ENCODE measurements at places on chromosomes 3 and 15.

DNA sequence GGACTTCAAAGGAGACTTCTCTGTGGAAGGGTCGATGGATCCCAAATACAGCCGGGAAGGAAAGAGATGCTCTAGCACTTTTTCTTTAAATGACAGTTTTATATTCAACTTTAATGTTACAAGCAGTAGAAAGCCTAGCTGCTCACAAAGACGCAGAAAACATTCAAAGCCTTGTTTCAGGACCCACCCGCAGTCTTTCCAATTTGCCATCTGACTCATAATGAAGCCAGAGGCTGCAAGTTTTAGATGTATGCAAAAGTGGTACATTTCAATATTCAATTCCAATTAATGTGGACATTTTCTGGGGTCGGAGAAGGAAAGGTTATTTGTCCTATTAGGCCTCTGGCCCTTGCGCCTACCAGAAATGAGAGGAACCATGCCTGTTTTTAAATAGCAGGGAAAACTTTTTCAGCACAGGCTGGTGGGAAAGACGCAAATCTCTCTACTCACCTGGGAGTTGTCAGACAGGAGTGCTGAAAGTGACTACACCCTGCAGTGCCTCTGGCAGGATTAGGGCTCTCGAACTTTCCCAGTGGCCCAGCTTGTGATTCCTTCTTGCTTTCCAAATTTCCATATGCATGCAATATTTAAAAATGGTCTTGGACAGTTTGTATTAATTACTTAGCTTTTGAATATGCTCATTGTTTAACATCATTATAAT is 117.4 kb upstream of the MBNL1 start:
- no peak for DNase-seq

DNA sequence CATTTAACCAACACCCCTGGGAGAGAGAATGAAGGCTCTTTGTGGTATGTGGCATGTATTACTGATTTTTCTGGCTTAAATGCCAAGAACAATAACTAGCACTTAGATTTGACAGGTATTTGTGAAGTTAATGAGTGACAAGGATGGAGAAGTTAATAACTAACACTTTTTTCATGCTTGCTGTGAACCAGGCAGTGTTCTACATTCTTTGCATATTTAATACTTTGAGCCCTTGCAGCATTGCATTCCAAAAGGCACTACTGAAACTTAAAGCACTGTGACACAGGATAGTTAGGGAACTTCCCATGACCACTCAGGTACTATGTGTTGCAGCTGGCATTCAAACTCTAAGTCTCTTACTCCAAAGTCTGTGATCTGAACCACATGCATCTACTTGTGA is 650.6 kb downstream of the ZPLD1 start:
- peak; percentile 83 for DNase-seq

DNA sequence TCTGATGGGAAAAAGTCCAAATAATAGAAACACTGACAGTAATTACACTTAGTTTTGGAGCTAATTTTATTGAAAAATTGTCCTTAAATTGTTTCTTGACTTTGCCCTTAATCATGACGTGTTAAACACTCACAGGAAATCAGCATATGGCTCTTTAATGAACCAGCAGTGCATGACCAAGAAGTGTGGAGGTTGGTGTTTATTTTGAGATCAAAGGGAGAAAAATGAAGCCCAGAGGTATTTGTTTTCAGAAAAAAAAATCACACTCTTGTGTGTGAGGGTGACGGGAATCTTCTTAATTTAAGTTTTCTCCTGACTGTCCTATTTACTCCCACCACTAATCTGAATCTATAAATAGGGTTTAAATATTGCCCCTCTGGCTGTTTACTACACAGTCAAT is 28.8 kb upstream of the SYNM start:
- DNase-seq = no peak

DNA sequence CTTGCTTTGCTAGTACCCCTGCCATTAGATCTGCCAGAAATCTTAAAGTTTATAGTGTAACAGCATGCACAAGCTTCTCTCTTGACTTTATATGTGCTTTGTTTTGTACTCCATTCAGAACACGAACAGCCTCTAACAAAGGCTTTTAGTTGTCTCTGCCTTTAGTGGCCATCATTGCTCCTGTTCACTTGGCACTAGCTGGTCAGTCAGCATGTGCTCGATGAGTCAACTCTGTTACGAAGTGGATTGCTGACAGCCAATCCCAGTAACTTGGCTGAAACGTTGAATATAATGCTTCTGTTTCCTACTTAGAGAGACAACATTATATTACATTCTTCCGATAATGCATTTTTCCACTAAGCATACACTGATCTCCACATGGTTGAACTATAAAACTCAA is 349.2 kb downstream of the NAALADL2 start:
- DNase-seq = no peak

DNA sequence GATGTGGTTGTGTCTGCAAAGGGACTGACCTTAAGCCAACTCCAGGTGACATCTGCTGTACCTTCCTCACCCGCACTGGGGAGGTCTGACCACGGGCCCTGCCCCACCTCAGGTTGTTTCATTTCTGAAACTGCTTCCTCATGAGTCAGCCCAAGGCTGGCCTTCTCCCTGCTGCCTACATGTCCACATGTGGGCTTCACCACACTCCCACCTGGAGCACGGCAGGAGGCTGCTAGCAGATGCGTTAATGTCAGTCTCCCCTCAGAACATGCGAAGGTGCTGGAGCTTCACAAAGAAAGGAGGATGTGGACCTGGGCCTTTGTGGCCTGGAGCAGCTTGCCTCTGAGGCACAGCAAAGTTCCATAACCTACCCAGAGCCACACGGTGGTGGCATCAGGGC is 69.4 kb upstream of the PLXNA1 start:
- DNase-seq = no peak

- DNase-seq = no peak
Observed at GRCh38 chr15:90086868-90087268, 15.4 kb downstream of the IDH2 start.

GRCh38 chr3:78026318-78026828 is 986.5 kb downstream of the ROBO2 start:
- DNase-seq = no peak

GRCh38 chr15:85443593-85444087 is 63.2 kb downstream of the AKAP13 start:
- DNase-seq = peak; percentile 89

DNA sequence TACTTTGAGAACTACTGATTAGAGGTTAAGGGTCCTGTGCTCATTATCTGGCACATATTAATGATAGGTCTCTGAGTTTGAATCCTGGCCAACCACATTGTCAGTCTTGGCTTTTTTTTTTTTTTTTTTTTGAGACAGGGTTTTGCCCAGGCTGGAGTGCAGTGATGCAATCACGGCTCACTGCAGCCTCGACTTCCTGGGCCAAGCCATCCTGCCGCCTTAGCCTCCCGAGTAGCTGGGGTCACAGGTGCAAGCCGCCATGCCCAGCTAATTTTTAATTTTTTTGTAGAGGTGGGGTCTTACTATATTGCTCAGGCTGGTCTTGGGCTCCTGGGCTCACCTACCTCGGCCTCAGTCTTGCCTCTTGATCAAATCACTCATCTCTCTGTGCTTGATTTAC is 547 bp upstream of the PCCB start:
- no peak for DNase-seq

DNA sequence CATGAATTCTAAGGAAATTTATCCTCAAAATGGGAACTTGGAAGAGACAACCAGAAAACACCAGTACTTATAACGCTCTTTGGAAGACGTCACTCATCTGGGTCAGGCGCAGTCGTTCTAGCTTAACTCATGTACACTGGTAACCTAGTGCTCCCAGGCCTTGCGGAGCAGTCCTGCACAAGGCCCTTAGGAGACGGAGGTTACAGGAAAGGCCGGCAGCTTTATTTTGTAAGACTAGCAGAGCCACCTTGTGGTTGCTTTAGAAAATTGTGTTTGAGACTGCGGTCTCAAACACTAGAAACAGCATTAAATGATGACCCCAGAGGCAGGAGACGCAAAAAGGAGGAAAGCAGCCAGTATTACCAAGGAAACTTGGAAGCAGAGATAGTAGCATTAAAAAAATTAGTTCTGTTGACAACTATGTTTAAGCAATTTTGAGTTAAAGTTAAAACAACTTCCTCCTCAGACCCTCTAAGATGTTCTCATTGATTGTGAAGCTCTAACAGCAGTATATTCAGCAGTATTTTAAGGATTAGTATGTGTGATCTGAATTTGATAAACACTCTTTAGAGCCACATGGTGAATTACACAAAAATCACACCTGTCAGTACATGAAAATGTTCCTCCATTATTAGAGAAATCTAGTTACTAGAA is 141.9 kb upstream of the C2CD4B start:
- peak; percentile 61 for DNase-seq

- DNase-seq = no peak
Observed at GRCh38 chr3:66671291-66671690, 170.5 kb upstream of the LRIG1 start.

DNA sequence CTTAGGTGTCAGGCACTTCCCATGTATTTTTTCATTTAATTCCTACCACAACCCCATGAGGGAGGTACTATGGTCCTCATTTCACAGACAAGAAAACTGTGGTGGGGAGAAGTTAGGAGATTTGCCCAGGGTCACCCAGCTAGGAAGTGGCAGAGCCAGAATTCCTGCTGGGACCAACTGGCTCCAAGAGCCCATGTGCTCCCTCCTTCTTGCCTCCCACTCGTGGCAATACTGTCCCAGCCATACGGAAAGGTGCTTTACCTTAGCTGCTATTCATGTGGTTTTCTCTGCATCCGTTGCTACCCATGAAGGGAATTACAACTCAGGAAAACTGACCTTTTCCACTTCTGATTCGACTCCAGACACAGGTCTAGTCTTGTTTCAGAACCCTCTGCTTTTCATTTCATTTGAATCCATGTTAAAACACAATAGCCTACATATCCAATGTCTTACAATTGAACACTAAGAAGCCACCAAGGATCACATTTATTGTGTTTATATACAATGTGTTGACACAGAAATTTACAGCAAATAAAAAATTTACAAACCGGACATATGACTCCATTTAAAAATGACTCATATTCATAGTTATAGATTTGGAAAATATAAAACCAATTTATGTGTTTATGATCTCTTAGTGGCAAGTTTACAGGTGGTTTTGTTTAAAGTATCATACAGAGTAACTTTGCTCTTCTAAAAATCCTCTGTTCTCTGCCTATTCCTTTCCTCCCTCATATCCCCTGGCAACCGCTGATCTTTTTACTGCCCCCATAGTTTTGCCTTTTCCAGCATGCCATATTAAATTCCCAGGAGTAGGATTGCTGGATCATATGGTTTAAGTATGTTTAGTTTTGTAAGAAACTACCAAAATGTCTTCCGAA is 58.8 kb downstream of the BTD start:
- DNase-seq = no peak

GRCh38 chr3:169529013-169529412 is 134.5 kb downstream of the MECOM start:
- DNase-seq = no peak

- DNase-seq = peak; percentile 43
Observed at GRCh38 chr15:37102305-37103162, 2.2 kb upstream of the MEIS2 start.

GRCh38 chr15:52523647-52524046 is 5.0 kb downstream of the MYO5A start:
- no peak for DNase-seq

GRCh38 chr15:36325206-36325605 is 254.2 kb upstream of the CDIN1 start:
- no peak for DNase-seq

GRCh38 chr3:9008550-9009255 is 45.4 kb upstream of the RAD18 start:
- no peak for DNase-seq

DNA sequence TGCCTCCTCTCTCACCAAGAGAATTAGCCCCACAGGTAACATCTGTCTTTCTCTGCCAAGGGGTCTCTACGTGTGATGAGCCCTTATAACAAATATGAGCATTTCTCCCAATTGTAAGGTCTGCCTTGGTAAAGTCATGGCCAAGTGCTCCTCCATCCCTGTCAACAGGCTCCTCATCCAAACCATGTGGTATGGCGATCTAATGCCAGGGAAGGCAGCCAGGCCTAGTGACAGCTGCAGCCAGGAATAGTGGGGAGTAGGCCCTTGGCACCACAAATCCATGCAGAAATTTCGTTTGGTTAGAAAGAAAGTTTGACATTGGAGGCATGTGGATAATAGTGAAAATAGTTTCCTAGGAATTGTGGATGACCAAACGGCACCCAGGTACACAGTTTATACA is 4.7 kb upstream of the LRTM1 start:
- no peak for DNase-seq

DNA sequence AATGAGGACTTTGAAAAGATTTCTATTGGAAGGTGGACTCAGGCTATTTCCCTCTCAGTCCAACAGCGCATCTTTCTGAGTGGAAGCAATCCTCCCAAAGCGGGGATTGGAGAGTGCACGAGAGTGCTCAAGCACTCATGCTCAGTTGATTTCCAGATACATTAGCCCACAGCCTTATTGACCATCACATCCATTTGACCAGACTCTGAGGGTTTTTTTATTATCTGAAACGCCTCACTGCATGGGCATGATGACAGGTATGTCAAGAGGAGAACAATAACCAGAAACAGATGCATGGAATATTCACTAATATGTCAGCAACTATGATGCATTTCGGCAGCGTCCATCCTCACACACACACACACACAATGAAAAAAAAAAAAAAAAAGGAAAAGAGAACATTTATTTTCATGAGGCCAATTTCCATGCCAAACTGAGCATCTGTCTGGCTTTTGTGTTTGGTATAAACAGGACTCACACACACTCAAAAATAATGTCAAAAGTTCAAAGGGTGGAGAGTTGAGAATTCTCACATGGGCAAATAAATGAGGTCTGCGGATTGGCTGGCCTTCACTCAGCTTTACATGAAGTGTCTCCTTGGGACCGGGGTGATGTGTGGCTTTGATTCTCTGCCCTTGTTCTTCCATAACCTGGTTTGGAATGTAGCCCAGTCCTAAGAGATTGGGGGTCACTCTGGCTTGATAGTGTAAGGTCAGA is 371.6 kb downstream of the MCTP2 start:
- DNase-seq = no peak

- DNase-seq = peak; percentile 27
Observed at GRCh38 chr15:63407612-63408011, 26.0 kb upstream of the CA12 start.

GRCh38 chr15:48373821-48374451 is 42.7 kb downstream of the DUT start:
- DNase-seq = no peak

DNA sequence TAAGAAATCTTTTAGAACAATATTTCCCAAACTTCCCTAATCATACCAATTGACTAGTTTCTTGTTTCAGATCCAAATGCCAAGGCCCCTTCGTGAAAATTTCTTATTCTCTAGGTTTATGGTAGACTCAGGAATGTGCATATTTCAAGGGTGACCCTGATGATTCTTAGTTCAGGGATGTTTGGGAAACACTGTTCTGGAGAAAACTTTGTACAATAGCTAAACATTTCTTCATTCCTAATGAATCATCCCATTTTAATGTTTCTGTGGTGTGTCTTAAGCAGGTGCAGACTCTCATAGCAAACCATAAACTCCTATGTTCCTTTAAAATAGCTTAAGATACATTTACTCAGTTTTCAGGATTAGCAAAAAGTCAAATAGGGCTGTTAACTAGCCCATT is 314.5 kb downstream of the TIGIT start:
- no peak for DNase-seq

DNA sequence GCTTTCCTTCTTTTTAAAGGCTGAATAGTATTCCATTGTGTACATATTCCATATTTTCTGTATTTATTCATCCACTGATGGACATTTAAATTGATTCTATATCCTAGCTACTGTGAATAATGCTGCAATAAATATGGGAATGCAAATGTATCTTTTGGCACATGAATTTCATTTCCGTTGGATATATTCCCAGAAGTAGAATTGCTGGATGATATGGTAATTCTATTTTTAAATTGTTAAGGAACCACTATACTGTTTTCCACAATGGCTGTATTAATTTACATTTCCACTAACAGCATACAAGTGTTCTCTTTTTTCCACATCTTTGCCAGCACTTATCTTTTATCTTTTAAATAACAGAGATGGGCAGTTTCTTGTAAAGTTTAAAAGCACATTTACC is 302.7 kb downstream of the CTNNB1 start:
- no peak for DNase-seq

Data from kidney (tissue), 22 donors.